ENCODE measurements at places on chromosomes 11 and 22.

GRCh38 chr11:69538854-69539253 lies 57.4 kb downstream of the LINC01488 start:
- no peak for DNase-seq

GRCh38 chr11:2858995-2859698 lies 26.4 kb downstream of the CDKN1C start:
- DNase-seq = no peak

GRCh38 chr11:1515082-1516060 lies 28.8 kb upstream of the MOB2 start:
- DNase-seq = peak; percentile 70

- DNase-seq = no peak
These were observed 3.7 kb upstream of the RELT start for GRCh38 chr11:73372375-73372993.

DNA sequence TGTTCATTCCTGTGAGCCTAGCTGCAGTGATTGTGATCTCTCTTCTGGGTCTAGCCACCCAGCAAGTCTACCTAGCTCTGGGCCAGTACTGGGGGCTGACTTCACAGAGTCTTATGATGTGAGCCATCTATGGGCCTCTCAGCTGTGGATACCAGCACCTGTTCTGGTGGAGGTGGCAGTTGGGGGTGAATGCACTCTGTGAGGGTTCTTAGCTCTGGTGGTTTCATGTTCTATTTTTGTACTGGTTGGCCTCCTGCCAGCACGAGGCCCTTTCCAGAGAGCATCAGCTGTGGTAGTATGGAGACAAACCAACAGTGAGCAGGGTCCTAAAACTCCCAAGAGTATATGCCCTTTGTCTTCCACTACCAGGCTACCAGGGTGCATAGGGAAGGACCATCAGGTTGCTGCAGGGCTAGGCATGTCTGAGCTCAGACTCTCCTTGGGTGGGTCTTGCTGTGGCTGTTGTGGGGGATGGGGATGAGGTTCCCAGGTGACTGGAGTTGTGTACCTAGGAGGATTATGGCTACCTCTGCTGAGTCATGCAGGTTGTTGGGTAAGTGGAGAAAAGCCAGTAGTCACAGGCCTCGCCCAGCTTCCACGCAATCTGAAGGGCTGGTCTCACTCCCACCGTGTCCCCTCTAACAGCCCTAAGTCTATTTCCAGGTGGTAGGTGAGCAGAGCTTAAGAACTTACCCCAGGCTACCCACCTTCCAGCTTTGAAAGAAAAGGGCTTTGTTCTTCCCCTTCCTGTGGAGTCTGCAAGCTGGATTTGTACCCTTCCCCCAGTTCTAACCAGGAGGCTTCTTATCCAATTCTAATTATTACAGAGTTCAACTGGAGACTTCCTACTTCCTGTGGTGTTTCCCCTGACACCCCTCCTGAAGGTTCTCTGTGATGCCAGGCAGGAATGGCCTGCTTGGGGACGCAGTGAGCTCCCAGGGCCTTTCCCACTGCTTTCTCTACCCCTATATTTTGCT lies 250.7 kb downstream of the LUZP2 start:
- no peak for DNase-seq

Data from activated CD4-positive, alpha-beta T cell treated with anti-CD3 and anti-CD28 coated beads, Interleukin-2, Interleukin-6, amounts not matched to agents 100 ng/mL and 50 ng/mL, durations not matched to agents 16 hours and 8 hours (primary cell).